ENCODE measurements at places on chromosomes 2 and 18. TPM values are rescaled to one million over a fixed set of nuclear protein-coding genes. Genes with fewer than 3 reads are reported as not detected.

The RTP5 gene
- total RNA-seq: not detected

The NIF3L1 gene
- total RNA-seq: 15.3 TPM

The NEB gene
- total RNA-seq: under 0.01 TPM

The CDH2 gene
- total RNA-seq: 23.8 TPM

The FZD7 gene
- 3.2 TPM for total RNA-seq

The CCDC150 gene
- total RNA-seq: 1.1 TPM

The GPAT2 gene
- total RNA-seq: 8.5 TPM

Measured in cardiac atrium fibroblast (primary cell).